ENCODE measurements at places on chromosomes 2 and 18.

- DNase-seq: no peak
Observed at GRCh38 chr2:8566774-8567468, 114.9 kb upstream of the ID2 start.

DNA sequence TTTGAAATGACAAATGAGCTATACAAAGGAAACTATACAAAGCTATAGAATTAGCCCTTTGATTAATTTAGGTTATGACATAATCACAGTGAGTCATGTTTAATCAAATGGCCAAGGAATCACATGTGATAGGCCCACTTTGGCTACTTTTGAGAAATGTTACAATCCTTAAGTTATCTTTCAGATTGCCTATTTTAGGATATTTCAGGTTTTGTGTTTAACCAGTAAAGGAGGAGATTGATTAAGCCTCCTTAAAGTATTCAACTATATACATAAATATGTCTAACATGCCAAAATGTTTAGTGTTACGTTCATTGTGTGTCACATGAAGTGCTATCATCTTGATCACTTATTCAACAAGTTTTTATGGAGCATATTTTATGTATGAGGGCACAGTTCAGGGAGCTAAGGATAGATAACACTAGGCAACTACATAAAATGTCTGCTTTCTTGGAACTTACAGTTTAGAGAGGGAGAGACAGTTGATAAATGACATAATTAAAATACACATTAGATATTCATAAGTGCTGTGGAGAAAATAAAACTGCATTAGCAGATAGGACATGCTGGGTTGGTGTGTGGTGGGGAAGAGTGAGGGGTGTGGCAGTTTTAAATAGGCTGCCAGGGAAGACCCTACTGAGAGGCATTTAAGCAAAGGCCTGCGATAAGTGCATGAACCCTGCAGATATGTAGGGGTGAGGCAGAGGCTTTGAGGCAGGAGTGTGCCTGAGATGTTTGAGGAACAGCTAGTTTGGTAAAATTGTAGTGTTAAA, 77.2 kb downstream of the LTBP1 start:
- no peak for DNase-seq

GRCh38 chr2:73228631-73229030, 4.4 kb downstream of the PRADC1 start:
- no peak for DNase-seq

- DNase-seq: no peak
Observed at GRCh38 chr2:234873828-234874173, 78.0 kb upstream of the SH3BP4 start.

DNA sequence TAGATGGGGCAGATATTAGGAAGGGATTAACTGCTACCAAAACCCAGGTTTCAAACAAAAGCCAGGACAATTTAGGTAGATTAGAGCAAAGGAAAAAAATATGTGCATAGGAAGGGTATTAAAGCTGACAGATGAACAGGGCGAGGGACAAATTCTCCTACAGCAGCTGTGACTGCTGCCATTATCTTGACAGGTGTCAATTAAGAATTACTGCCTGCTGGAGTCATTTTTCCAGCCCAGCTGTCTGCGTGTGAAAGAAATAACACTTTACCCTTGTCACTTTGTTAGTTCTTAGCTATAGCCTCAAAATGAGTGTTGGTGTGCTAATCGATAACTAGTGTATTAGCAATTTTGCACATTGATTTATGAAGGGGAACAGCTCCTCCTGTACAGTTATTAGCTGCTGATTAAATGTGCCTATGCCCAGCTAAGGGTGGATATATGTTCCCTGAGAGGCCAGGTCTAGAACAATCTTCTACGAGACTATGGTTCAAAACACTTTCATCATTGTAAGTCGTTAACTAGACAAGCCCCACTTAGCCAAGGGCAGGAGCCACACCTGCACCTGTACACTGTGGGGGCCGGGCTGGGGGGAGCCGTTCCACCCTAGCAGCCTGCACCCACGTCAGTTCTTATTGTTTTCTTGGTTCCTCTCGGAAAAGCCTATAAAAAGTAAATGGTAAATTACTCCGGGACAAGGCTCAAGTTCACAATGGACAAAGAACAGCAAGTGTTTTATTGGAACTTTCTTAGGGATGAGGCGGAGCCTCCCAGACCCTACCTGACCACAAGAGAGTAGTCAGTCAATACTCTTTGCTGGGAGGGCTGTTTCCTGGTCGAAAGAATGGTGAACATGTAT, 7.7 kb downstream of the TSHZ1 start:
- DNase-seq: no peak

DNA sequence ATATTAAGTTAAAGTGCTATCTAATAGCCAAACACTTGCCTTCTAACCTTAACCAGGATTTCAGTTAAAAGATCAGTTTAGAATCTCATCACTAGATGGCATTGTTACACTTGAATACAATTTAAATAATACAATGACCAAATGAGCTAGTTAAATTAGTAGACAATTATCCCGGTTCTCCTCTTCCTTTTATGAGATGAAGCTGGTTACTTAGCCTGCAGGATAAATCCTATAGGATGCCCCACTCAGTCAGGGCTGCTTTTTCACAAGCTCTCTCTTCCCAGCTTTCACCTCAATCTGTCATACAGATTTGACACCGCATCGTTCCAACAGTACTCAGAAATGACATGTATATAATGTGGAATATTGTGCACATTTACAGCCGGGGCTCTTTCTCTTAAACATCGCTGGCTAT, 678.8 kb downstream of the KCNJ3 start:
- DNase-seq: peak; percentile 41

DNA sequence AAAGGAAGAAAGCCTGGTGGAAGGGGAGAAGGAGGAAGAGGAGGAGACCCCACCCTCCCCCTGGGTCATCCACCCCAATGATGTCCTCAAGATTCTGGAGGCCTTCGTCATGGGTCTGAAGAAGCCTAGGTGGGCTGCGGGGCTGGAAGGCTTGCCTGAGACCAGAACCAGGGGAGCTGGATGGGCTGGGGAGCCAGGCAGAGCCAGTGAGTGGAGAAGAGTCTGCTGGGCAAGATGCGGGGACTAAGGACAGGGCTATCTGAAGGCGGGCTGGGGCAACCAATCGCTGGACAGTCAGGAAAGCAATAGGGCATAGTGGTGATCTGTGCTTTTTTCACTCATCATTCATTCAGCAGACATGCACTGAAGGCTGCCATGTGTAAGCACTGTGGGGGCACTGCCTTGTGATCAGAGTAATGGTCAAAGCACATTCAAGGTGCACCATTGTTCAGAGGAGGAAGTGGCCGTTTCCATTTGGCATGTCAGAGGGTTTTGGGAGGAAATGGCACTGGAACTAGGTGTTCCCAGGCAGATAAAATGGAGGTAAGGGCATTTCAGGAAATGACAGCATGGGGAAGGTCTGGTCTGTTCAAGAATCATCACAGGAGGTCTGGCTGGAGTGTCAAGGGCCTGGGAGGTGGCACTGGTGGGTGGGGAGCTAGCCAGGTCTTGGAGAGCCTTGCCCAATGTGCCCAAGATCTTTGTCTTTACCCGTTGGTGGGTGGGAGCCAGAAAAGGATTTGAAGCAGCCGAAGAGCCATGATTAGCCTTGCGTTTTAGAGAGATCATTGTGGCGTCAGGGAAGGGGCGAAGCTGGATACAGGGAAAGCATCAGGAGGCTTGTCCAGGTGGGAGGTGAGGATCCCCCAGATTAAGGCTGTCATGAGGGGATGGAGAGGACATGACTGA, 24.2 kb downstream of the OTOF start:
- DNase-seq: no peak

- no peak for DNase-seq
Observed at GRCh38 chr2:114442510-114442909, at the start of gene DPP10. TSS of gene DPP10 (plus strand) at chr2:114442641.

DNA sequence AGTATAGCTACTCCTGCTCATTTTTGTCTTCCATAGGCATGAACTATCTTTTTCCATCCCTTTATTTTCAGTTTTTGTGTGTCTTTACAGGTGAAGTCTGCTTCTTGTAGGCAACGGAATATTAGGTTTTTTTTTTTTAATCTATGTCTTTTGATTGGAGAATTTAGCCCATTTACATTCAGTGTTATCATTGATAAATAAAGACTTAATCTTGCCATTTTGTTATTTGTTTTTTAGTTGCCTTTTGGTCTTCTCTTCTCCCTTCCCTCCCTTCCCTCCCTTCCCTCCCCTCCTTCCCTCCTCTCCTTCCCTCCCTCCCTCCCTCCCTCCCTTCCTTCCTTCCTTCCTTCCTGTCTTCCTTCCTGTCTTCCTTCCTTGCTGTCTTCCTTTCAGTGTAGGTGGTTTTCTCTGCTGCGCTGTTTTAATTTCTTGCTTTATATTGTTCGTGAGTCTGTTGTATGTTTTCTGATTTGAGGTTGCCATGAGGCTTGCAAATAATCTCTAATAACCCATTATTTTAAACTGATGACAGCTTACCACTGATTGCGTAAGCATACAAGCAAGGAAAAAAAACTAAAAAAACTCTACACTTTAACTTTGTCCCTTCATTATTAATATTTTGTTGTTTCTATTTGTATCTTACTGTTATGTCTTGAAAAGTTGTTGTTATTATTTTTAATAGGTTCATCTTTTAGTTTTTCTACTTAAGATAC, 353.8 kb downstream of the PARD3B start:
- no peak for DNase-seq

GRCh38 chr18:77376043-77376732, 126.5 kb downstream of the GALR1 start:
- no peak for DNase-seq

DNA sequence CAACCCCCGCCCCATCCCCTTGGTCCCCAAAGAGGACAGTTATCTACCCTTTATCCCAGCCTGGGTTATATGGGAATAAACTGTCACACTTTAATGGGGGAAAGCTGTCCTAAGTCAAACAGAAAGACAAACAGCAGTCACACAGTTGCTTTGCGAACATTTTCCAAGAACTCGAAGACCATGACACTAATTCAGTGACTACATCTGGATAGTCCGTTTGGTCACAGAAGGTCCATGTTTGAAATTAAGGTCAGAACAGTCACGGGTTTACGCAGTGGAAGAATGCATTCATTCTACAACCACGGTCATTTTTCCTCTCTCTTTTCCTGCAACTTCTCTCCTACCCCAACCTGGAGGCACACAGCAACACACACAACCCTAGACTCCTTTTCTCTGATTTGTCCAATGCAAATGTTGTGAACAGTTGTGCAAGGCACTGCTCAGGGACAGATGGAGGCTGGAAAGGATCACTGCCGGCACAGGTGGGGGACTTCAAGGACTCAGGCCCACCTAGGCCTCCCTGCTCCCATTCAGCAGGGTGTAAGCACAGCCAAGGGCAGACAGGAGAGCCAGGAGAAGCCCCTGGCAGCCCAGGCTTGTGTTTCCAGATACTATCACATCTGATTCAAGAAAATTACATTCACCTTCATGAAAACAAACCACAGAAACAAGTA, 39.9 kb downstream of the ZNF516 start:
- no peak for DNase-seq

- no peak for DNase-seq
Observed at GRCh38 chr2:1521191-1521877, 108.1 kb downstream of the TPO start.

DNA sequence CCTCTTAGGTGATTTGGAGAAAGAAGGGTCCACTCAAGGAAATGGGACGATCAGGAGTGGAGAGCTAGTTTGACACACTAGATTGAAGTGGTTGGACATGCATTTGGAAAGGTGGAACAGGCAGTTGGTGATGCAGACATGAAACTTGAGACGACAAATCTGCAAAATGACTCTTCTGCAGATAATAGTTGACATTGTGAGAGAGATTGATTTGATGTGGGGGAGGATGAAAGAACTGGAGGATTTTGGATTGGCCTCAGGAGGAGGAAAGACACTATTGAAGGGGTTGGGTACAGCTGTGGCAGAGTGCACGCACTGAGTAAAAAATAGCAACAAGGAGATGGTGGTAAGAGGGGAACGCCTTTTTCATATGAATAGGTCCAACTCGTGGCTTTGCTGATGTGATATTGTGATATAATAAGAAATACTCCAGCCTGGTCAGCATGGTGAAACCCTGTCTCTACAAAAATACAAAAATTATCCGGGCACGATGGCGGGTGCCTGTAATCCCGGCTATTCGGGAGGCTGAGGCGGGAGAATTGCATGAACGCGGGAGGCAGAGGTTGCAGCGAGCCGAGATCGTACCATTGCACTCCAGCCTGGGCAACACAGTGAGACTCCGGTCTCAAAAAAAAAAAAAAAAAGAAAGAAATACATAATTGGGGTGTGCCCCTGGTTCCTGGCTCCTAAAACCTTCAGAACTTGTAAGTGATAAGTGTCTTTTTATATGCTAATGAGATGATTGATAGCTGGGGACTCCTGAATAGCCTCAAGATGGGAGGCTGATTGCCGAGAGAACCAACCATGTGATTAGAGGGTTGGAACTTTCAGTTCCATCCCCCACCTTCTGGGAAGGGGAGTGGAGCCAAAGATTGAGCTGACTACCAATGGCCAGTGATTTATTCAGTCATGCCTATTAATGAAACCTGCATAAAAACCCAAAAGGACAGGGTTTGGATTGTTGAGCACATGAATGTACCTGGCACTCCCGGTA, 9.7 kb downstream of the TTLL4 start:
- no peak for DNase-seq

GRCh38 chr2:85178980-85179411, 45.8 kb downstream of the TCF7L1 start:
- DNase-seq: no peak

DNA sequence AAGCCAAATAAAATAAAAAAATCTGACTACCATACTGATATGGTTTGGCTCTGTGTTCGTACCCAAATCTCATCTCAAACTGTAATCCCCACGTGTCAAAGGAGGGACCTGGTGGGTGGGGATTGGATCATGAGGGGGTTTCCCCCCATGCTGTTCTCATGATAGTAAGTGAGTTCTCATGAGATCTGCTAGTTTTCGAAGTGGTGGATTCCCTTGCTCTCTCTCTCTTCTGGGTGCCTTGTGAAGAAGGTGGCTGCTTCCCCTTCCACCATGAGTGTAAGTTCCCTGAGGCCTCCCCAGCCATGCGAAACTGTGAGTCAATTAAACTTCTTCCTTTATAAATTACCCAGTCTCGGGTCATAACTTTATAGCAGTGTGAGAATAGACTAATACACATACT, 123.8 kb upstream of the WDSUB1 start:
- DNase-seq: peak; percentile 5

DNA sequence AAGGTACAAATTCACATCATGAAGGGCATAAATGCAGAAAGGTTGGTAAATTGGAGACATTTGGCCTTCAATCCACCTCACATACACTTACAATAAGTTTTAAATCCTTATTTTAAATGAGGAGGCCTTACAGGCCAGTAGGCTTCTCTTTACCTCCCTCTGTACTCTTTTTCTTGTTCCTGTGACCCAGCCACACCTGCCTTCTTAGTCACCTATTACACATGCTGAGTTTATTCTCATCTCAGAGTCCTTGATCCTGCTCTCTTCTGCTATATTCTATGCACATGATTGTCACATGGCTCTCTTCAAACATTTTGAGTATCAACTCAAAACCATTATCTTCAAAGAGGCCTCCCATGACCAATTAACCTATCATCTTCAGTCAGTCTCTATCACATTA, 491.5 kb downstream of the SATB2 start:
- no peak for DNase-seq

GRCh38 chr2:207265869-207266268, 100.1 kb upstream of the KLF7 start:
- DNase-seq: peak; percentile 31

- DNase-seq: peak; percentile 13
Observed at GRCh38 chr2:221444106-221444505, 128.0 kb downstream of the EPHA4 start.

- DNase-seq: no peak
Observed at GRCh38 chr2:161017780-161018470, 142.3 kb upstream of the TANK start.

Data from suppressor macrophage treated with lipopolysaccharide for 4 hours (primary cell).